ENCODE measurements at places on chromosomes 16 and 17. TPM values are rescaled to one million over a fixed set of nuclear protein-coding genes. Genes with fewer than 3 reads are reported as not detected.

MRM1 gene
- total RNA-seq: 3.4 TPM

RASD1 gene
- total RNA-seq: 2.6 TPM

CHST5 gene
- total RNA-seq: not detected

MPP2 gene
- total RNA-seq: 2.0 TPM

GAST gene
- not detected for total RNA-seq

TSNAXIP1 gene
- total RNA-seq: 1.2 TPM

FBXL16 gene
- not detected for total RNA-seq

SCNN1B gene
- total RNA-seq: not detected

XAF1 gene
- 40.0 TPM for total RNA-seq

RETREG3 gene
- total RNA-seq: 72.4 TPM

ANKS4B gene
- total RNA-seq: not detected

TBC1D10B gene
- 19.9 TPM for total RNA-seq

TMEM100 gene
- 1.8 TPM for total RNA-seq

CBX2 gene
- 0.28 TPM for total RNA-seq

DNAH2 gene
- total RNA-seq: 0.57 TPM

PYDC1 gene
- not detected for total RNA-seq

UTS2R gene
- total RNA-seq: not detected

MYOCD gene
- total RNA-seq: 9.8 TPM

ABCC12 gene
- not detected for total RNA-seq

MRPL45 gene
- 31.9 TPM for total RNA-seq

MYADML2 gene
- total RNA-seq: not detected

TNFSF13 gene
- 0.74 TPM for total RNA-seq

MPV17L gene
- total RNA-seq: 0.65 TPM

ALOX15B gene
- total RNA-seq: 0.18 TPM

CHRNE gene
- 0.14 TPM for total RNA-seq

CCL2 gene
- total RNA-seq: 57.9 TPM

STH gene
- not detected for total RNA-seq

ARL5C gene
- total RNA-seq: not detected

FNDC8 gene
- not detected for total RNA-seq

ERN2 gene
- total RNA-seq: not detected

MYH8 gene
- under 0.01 TPM for total RNA-seq

KRT33A gene
- not detected for total RNA-seq

NAGS gene
- 0.71 TPM for total RNA-seq

ASIC2 gene
- total RNA-seq: 0.18 TPM

EPN3 gene
- total RNA-seq: not detected

RNF43 gene
- total RNA-seq: not detected

MYH2 gene
- total RNA-seq: under 0.01 TPM

ZNF668 gene
- 9.8 TPM for total RNA-seq

RAI1 gene
- total RNA-seq: 5.5 TPM

Data from smooth muscle cell of bladder (primary cell).